ENCODE measurements at places on chromosomes 11 and 22.
A peak's percentile ranks its signal among the peaks of the same experiment; 100 is the strongest.

DNA sequence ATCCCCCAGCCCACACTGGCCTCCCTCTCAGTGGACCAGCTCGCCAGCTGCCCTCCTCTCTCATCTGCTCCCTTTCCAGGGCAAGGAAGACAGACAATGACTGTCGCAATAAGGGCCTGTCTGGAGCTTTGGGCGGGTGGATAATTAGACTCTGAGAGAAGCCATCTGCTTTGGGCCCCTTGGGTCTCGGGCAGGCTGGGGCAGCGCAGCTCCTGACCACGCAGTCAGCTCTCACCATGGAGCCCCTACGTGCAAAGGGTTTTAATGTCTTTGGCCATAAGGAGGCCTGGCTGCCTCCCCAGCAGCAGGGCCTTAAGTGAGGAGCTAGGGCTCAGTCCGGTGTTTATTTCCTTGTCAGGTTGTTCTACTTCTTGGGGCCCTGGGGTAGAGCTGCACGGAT is 153.9 kb downstream of the CHST1 start:
- no peak for DNase-seq
- H3K27ac ChIP-seq: no peak overlapping the region
- no peak overlapping the region for H3K4me3 ChIP-seq
- H3K27me3 ChIP-seq: no peaks in the 10 kb centered on the region
- H3K4me1 ChIP-seq: no peaks in the 10 kb centered on the region

- H3K36me3 ChIP-seq: no peaks in the 10 kb centered on the region
- no peak overlapping the region for H3K27ac ChIP-seq
- H3K4me3 ChIP-seq: no peak overlapping the region
- H3K4me1 ChIP-seq: no peaks in the 10 kb centered on the region
Observed at GRCh38 chr11:17298302-17298701, 21.8 kb downstream of the NUCB2 start.

GRCh38 chr11:1375955-1376258 is 13.8 kb upstream of the BRSK2 start:
- H3K27ac ChIP-seq: no peak overlapping the region
- no peak overlapping the region for H3K4me3 ChIP-seq
- no peaks in the 10 kb centered on the region for H3K27me3 ChIP-seq
- H3K36me3 ChIP-seq: no peaks in the 10 kb centered on the region
- DNase-seq: no peak

DNA sequence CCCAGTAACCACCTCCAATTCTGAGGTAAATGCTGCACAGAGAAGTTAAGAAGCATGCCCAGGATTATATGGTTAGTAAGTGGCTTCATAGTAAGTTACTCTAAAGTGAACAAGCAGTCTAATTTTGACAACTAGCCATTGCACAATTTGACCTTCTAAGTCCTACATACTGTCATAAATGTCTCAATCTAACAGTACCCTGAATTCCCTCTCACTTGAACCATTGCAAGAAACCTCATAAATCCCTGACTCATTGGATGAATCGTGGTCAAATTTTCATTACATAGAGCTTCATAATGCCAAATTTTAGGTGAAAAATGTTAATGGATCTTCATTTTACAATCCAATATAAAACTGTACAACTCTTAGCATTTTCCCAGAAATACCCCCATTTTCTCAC is 217.3 kb upstream of the GRIA4 start:
- H3K4me3 ChIP-seq: no peak overlapping the region
- DNase-seq: peak; percentile 32
- no peaks in the 10 kb centered on the region for H3K36me3 ChIP-seq
- H3K27me3 ChIP-seq: no peaks in the 10 kb centered on the region
- no peak overlapping the region for H3K27ac ChIP-seq

DNA sequence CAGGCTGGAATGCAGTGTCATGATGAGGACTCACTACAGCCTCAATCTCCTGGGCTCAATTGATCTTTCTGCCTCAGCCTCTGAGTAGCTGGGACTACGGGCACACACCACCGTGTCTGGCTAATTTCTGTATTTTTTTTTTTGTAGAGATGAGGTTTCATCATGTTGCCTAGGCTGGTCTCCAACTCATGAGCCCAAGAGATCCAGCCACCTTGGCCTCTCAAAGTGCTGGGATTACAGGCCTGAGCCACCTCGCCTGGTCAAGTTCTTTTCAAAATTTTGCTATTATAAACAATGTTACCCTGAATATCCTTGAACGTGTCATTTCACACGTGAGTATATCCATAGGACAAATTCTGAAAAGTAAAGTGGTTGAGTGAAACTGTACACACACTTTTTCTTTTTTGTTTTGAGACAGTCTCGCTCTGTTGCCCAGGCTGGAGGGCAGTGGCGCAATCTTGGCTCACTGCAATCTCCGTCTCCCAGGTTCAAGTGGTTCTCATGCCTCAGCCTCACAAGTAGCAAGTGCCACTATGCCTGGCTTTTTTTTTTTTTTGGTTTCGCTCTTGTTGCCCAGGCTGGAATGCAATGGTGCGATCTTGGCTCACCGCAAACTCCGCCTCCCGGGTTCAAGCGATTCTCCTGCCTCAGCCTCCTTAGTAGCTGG is 21.6 kb upstream of the EP300 start:
- no peaks in the 10 kb centered on the region for H3K27me3 ChIP-seq
- no peak overlapping the region for H3K4me3 ChIP-seq
- H3K4me1 ChIP-seq: no peaks in the 10 kb centered on the region
- H3K27ac ChIP-seq: no peak overlapping the region
